Skeletal muscle cell (primary cell): ENCODE measurements at places on chromosomes 2 and 18.

- DNase-seq = no peak
Observed at GRCh38 chr2:105432044-105432399, 33.2 kb upstream of the FHL2 start.

- peak; percentile 88 for DNase-seq
Observed at GRCh38 chr2:196399722-196400691, 228.6 kb upstream of the STK17B start.

- no peak for DNase-seq
Observed at GRCh38 chr2:14678761-14679160, 46.2 kb downstream of the LRATD1 start.

- peak; percentile 52 for DNase-seq
Observed at GRCh38 chr2:9972621-9973479, 21.4 kb downstream of the GRHL1 start.

DNA sequence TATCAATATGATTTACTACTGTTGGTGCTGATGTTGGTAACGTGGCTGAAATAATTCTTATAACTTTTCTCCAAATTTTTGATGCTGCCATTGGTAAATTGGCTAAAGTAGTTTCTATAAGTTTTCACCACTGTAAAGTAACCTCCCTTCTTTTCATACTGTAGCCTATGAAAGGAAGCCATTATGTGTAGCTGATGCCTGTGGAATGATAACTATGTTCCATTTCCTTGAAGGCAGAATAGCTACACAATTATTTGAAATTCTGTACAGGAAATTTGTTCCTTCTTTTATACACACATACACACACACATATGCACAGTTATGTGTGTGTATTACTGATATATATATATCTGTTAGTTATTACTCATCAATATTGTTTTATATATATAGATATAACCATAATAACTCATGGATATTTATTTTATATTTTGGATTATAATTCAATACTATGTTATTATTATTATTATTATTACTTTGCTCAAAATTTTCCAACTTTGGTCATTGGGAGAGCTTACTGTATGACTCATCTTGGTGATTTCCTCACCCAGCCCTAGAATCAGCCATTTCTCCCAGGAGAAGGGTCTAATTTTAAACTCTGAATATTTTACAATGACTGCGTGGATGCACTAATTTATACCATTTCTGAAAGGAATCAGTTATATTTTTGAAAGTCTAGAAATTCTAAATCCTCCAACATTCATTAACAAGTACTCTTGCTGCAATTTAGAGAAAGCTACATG lies 1677.7 kb downstream of the SUCLG1 start:
- DNase-seq = no peak

GRCh38 chr2:17287183-17287582 lies 231.1 kb downstream of the RAD51AP2 start:
- DNase-seq = no peak

- no peak for DNase-seq
Observed at GRCh38 chr2:63058144-63058920, 7.7 kb downstream of the OTX1 start.

DNA sequence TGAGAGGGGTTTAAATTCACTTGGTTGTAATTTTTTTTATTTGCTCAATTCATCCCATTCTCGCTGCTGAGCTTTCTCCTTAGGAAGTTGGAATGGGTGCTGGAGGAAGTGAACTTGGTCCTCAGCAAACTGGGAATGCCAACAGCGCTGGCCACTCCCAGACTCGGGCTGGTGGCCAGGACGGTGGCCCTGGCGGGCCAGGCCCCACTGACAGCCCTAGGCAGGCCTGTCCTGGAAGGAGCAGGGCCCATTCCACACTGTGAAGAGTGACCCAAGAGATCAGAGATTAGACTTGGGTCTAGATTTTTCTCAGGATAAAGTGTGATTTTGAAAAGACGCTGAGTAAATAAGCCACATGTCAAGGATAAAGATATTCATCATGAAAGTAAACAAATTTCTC lies 132.7 kb downstream of the HDAC4 start:
- DNase-seq = no peak

GRCh38 chr2:6747433-6747832 lies 118.3 kb downstream of the CMPK2 start:
- no peak for DNase-seq

GRCh38 chr2:120587279-120587996 lies 148.2 kb upstream of the GLI2 start:
- DNase-seq = no peak

DNA sequence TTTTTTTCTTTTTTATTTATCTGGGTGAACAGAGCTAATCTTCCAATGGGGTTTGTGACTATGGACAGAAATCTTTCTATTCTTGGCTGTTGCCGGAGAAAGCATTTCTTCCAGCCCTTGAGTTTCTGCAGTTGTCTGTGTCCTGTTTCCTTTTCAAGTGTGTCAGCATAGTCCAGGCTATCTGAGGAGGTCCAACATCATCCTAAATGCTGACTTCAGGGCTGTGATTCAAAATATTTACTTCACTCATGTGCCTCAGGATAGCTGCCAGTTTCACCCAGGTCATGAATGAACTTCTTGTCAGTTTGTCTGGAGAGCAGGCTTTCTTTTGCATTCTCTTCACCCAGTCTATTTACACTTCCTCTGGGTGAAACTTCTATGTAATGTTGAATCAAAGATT lies 27.9 kb downstream of the ITGAV start:
- no peak for DNase-seq

DNA sequence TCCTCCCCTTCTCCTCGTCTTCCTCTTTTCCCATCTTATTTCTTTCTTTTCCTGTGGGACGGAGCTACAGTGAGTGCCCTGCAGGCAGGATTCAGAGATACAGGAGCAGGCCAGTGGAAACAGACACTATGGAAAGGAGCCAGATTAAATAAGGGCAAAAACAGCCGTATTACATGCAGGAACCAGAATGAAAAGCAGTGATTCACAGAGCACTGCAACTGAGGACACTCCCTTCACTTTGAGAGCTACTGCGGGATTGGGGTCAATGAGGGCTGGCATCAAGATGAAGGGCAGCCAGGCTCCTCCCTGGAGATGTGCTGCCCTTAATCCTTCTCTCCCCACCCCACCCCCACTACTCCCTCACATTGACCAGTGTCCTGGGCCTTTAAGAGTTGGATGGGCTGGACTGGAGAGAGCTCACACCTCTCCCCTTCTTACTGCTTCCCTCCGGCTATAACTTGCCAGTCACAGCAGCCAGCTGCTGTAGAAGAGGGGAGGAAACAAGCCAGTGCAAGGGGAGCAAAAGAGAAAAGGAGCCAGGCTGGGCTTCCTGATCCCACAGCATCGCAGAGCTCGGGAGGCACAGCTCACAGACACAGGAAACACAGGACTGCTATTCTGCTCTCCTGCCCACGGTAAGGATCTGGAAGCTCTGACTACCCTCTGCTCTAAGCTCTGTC lies at the start of gene PLCD4:
Gene PLCD4 (plus strand): TSS at position 464 of the 680 bp plus-strand sequence. CDS start 7,841 bp downstream, outside the sequence.
- DNase-seq = peak; percentile 83

GRCh38 chr2:46167406-46167805 lies 129.8 kb upstream of the EPAS1 start:
- DNase-seq = no peak

GRCh38 chr2:143162123-143162837 lies 33.1 kb downstream of the ARHGAP15 start:
- DNase-seq = peak; percentile 33

DNA sequence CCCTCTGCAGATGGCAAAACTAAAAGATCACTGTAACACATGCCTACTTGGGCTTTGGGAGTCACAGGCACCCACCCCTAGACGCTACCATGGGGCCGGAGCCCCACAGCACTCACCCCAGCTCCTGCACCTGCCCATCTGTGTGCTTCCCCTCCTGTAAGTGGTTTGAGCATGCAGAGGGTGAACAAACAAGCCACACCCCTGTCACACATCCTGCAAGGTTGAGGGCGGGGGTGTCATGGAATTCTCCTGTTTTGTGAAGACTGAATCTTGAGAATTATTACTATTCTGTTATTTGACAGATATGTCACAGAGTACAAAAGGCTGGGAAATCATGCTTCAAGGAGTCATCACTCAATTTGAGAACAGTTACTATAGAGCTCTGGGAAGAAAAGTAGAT lies 60.9 kb downstream of the RFTN2 start:
- DNase-seq = no peak

DNA sequence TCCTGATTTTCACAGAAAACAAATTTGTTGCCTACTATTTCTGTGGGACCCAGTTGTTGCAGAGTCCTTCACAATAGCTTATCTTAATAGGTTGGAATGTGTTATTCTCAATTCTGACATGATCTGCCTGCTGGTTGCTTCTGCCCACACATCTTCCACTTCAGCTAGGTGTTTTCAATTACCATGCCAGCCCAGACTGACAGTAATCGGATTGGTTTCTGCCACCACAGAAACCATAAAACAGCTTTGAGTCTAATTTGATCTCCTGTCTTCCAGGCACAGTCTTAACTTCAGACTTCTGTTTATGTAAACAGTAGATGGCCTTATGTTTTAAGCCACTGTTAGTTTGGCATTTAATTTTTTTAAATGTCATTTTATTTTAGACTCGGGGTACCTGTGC lies 248.2 kb upstream of the RBMS1 start:
- DNase-seq = no peak

GRCh38 chr2:25349397-25349796 lies 7.7 kb upstream of the DNMT3A start:
- peak; percentile 70 for DNase-seq

- no peak for DNase-seq
Observed at GRCh38 chr2:9895669-9896590, 52.7 kb downstream of the TAF1B start.

DNA sequence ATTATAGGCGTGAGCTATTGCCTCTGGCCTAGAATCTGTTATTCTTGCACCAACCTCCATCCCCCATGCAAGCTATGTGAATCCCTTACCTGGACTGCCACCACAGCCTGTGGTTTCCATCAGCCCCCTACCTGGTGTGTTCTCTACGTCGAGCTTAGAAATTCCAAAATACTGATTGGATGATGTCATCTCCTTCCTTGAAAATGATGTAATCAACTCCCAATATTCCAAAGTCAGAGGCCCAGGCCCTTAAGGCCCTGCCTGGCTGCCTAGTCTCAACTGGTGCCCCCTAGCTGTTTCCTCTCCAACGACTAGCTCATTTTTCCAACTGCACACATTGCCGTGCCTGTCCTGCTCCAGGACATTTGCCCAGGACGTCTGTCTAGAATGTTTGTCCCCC lies 41.3 kb upstream of the GBX2 start:
- DNase-seq = no peak

DNA sequence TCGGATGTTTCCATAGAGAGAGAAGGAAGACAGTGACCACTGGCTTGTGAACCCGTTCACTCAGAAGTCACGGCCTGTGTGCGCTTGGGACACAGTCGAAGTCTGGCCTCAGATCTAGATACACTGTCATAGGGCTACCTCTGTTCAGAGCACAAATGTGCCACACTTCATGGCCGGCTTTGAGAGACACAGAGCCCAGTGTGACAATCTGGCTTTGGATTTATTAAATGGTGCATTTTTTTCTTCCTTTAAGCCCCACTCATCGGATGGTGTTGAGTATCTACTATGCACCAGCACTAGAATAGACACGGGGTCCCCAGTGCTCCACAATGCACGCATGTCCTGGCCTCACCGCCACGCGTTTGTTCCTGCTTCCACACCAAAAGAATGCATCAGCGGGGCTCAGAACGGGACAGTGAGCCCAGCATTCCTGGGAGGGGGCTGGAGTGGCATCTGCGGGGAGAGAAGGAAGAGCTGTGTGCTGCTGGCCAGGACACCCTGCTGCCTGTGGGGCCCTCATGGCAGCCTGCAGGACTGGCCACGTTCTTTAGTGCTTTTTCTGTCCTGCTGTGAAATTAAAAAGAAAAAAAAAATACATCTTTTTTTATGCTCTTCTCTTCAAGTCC lies 738.9 kb upstream of the SALL3 start:
- no peak for DNase-seq

- DNase-seq = no peak
Observed at GRCh38 chr2:212893216-212893615, 258.2 kb downstream of the IKZF2 start.

DNA sequence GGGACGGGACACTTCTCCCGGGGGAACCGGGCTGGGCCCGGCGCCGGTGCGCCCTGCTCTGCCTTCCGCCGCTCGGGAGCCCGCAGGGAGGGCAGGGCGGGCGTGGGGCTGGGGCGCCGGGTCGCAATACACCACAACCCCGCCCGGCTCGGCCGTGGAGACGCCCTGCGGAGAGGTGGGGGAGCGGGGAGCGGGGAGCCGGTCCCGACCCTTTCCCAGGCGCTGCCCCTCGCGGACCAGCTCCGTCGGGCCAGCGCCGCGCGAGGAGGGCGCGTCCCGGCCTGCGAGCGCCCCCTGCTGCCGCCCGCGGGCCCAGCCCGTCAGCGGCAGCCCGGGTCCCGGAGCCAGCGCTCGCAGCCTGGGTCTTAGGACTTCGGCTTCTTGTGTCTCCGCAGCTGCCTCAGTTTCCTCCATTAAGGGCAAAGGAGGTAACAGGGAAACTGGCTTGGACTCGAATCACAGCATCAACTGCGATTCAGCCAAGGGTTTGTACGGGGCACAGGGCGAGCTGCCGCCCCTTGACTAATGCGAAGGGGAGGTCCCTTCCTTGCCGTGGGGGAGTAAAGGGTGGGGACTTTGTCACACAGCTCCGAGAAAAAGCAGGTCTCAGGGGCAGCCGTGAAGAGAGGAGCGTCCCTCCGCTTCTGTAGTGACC lies 635 bp upstream of the ADRA2B start:
- no peak for DNase-seq

GRCh38 chr2:111201214-111201613 lies 80.5 kb downstream of the BCL2L11 start:
- no peak for DNase-seq

- no peak for DNase-seq
Observed at GRCh38 chr2:127408807-127409099, 9.5 kb upstream of the PROC start.

DNA sequence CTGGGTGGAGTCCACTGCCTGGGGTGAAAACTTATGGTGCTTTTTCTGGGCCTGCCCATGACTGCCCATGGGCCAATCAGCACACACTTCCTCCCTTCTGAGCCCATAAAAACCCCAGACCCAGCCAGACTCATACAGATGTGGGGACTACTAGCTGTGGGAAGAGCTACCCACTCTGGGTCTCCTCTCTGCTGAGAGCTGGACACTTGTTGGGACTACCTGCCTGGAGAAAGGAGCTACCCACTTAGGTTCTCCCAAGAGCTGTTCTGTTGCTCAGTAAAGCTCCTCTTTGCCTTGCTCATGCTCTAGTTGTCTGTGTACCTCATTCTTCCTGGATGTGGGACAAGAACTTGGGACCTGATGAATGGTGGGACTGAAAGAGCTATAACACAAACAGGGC lies 119.6 kb upstream of the SLC38A11 start:
- no peak for DNase-seq
